ENCODE measurements at places on chromosomes 16 and 17.

DNA sequence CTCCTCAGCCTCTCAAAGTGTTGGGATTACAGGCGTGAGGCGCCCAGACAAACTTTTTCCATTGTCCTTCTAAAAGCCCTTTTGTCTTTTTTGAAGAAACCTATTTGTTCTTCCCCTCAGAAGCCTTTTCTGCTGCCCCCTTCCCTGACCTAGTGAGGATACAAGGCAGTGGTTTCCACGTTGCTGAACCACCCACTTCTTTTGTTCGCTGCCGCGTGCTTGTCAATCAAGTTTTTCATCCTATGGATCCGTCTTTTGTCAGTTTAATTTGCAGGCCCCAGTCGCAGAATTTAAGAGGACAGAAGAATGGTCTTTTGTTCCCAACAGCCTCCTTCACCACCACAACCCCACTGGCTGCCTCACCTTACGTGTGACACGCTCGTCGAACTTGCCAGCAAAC lies 20.2 kb upstream of the GNG13 start:
- DNase-seq = no peak

DNA sequence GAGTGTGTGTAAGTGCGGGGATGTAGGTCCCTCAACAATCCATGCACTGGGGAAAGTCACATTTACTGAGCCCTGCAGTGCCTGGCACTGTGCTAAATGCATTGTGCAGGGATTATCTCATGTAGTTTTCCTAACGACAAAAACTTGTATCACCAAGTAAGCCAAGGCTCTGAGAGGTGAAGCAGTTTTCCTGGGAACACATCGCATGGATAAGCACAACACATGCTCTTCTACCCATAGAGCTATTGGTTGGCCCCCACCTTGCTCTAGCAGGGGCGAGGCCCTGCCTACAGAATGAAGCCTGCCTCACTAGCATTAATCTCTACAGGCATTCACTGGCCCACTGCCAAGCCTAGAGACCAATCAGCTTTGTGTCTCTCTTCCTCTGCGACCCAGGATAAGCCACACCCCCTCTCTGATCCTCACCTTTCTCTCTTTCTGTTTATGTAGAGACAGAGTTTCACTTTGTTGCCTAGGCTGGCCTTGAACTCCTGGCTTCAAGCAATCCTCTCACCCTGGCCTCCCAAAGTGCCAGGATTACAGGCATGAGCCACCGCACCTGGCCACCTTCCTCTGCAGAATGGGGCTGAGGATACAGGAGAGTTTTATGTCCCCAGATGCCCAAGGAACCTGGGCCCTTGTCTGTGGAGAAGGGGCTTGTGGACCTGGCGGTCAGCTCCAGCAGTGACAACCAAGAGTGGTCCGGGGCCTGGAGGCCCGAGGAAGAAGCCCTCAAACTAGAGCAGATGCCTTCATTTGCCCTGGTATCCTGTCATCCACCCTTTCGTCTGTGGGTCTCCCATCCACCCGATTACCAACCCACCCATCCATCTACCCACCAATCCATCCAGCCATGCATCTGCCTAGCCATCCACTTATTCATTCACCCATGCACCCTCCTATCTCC lies 12.8 kb downstream of the CDH16 start:
- DNase-seq = no peak

DNA sequence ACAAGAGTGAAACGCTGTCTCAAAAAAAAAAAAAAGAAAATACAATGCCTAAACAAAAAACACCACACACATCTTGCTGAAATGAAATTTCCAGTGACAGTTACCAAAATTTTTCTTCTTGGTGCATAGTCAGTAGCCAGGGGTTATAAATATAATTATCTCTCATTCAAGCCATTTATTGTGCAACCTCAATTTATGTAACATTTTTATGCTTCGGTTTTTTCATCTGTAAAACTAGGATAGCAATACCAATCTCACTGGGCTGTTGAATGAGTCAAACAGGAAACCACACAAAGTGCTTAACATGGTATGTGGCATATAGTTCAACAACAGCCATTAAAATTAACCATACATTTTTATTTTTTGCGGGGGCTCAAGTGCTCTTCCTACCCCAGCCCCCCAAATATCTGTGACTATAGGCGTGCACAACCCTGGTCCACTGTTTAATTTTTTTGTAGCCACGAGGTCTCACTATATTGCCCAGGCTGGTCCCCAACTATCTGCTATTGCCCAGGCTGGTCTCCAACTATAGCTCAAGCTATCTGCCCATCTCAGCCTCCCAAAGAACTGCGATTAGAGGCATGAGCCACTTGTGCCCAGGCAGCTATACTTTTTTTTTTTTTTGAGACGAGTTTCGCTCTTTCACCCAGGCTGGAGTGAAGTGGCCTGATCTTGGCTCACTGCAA lies 2.6 kb downstream of the COG4 start:
- DNase-seq = no peak

DNA sequence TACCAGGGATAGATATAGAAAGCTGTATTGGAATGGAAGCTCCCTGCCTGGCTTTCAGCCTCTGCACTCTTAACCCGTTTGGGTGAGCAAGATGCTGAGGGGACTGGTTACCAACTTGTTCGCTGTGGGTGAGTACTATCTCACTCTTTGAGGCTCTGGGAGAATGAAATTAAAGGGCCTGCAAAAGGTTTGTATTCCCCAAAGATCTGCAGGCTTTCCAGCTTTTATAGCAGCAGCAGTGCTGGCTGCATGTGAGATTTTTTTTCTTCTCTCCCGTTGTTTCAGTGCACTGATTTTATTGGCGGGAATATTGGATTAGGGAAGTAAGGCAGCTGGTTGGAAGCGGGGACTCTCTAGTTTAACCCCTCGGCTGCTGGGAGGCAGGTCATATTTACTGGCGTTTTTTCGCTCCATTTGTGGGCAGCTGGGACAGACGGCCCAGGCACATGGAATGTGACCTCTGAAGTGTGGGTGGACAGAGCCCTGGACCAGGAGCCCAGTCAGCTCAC lies 30.9 kb downstream of the C17orf75 start:
- DNase-seq = no peak

DNA sequence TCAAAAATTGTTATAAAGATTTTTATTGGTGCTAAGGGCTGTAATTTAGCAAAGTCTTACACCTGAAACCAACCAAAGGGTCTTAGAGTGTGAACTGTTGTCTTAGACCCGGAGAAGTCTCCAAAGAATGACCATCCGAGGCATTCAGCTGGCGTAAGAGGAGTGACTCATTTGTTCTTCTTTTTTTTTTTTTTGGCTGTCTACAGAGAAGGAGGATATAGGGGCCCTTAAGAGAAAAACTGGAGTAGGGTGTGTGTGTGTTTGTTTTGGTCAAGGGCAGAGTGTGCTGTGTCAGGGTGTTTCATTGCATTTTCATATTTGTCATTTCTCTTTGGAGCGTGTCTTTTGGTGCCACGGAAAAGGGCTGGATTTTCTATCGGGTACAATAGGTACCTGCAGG lies 508.0 kb downstream of the WWOX start:
- no peak for DNase-seq

DNA sequence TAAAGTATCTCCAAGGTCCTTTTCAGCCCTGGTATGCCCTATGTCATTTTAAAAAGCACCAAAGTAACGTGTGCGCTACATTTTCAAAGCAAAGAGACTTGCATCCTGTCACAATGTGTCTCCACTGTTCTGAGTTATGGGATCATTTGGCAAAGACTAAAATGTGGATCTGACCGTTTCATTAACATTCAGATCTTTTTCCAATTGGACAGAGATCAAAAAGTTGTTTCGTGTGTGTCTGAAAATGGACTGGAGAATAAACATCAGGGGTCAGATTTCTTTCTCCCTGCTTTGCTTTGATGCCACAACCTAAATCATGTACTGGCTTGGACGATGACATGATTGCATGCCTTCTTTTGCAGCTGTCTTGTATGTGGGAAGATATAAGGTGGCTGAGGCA lies 136.0 kb upstream of the NOG start:
- no peak for DNase-seq

GRCh38 chr17:10294180-10294579 lies 78.6 kb downstream of the MYH13 start:
- DNase-seq = no peak

DNA sequence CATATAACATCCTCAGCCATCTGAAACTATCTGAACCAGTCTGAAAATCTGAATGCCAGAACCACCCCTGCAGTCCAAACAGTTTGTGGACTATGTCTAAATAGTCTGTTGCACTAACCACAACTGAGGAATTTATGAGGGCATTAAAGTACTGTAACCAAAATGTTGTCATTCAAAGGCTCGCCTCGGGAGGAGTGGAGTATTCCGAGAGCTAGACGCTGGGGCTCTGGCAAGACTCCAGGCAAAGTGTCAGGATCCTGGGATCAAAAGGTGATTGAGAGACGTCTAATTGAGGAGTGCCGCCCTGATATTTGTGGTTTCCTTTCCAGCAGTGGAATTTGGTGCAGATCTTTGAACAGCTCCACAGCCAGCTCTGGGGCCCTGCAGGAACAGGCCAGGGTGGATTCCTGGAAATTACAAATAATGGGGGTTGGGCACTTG lies 142.9 kb upstream of the MYOCD start:
- no peak for DNase-seq

- DNase-seq = no peak
Measured at GRCh38 chr17:75842963-75843576, 1.1 kb downstream of the UNC13D start.
